ENCODE measurements at places on chromosomes 12 and 14.

- no peak for DNase-seq
Observed at GRCh38 chr12:90841336-90841735, 113.6 kb downstream of the CCER1 start.

- no peak for DNase-seq
Observed at GRCh38 chr12:100741084-100741711, 53.4 kb upstream of the ANO4 start.

DNA sequence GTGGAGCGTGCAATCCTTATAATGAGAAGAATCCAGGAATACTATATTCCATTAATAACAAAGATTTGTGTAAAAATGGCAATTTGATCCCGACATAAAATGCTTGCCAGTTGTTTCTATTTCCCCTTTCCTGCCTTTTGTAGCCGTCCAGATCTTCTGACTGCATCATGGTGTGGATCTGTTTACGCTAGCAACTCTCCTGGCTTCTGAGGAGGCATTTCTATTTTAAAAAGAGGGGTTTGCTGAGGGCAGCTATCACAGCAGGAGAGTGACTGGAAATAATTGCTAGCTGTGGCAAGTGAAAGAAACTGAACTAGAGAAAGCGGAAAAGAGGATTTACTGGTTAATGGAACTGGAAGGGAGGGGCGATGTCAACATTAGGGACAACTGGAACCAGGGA lies 145.6 kb downstream of the ATP23 start:
- no peak for DNase-seq

GRCh38 chr12:122090759-122091515 lies 12.4 kb downstream of the MLXIP start:
- peak; percentile 92 for DNase-seq

- no peak for DNase-seq
Observed at GRCh38 chr14:62084020-62084419, 321.8 kb downstream of the SNAPC1 start.
